ENCODE measurements at places on chromosomes 6 and 20.

GRCh38 chr6:105014954-105015353, 58.0 kb downstream of the LIN28B start:
- no peak for DNase-seq

DNA sequence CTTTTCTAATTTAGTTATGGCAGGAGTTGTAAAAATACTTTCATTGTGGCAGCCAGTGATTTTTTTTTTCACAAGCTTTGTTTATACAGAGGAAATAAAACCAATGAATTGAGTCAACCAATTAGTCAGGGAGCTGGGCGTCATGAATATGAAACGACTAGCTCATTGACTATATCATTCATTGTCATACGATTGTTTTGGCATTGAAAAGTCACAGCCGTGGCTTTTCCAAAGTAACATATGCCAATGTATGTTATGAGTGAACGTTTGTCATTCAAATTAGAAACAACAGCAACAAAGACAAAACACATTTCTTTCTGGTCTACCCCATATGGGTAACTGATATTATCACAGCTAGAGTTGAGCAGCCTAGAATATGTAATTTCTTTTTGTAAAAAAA, 810.6 kb downstream of the EPHA7 start:
- no peak for DNase-seq

DNA sequence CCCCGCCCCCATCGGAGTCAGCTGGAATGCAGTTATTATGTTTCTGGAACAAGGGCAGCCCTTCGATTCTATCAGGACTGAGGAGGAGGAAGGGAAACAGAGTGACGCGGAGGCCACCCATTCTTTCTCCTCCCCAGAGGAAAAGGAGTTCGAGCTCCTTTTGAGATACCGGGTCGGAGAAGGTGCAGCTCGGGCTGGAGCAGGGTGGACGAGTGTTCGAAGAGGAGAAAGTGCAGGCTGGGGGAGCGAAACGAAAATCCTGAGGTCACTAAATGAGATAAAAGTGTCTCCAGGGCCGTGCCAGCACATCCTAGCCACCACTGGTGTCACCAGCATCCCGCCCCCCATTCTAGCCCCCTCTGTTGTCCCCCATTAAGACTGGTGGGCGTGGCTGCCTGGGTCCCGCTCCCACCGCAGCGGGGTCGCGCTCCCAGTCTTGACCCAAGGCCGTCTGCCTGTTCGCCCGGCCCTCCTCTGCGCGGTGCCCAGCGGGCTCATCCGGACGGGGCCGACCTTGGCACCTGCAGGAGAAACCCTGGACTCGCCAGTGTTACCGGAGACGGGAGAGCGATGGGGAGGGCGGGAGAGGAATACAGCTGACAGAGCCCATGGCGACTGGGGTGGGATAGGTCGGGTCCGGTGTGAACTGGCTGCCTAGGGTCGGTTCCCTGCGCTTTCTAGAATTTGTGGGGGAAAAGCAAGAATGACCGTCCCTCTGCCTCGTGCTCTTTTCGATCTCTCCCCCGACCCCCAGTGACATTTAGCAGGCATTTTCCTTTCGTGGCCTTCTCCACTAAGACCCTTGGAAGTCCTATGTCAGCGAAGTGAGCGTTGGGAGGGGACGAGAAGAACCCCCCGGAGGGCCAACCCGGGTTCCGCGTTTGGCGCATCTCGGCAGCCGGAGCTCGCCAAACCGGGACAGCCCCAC, 16.2 kb downstream of the FOXA2 start:
- DNase-seq: no peak

DNA sequence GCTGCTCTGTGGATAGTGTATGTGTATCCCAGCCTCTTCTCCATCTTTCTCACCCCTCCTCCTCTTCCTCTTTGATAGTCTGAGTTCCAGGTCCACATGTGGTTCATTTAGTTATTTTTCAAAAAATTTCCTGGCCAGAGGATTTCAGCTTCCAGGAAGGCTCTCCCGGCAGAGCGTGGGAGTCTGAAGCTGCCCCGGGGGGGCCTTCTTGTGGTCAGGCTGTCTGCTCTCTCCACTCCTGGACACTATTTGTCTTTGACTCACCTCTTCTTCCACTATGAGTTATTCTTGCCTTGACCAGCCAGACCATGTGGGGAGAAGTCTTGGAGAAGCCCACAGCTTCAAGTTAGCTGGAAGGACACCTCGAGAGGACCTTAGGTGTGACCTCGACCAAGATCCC, 258.8 kb downstream of the CDC5L start:
- no peak for DNase-seq

DNA sequence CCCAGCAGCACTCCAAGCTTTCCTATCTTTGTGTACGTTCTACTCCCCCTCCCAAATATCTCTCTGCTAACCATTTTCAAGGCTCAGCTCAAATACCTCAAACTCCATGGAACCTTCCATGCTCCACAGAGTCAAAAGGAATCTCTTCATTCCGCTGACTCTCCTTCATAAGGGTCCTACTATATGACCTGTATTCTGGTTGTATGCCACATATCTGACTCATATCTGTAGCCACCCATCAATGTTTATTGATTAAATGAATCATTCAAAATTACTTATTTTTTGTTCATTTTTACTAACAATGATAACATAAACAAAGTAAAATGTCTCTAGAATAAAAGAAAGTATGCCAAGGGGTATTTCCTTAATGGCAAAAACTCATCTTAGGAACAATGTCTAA, 123.2 kb downstream of the ARHGAP18 start:
- DNase-seq: no peak

DNA sequence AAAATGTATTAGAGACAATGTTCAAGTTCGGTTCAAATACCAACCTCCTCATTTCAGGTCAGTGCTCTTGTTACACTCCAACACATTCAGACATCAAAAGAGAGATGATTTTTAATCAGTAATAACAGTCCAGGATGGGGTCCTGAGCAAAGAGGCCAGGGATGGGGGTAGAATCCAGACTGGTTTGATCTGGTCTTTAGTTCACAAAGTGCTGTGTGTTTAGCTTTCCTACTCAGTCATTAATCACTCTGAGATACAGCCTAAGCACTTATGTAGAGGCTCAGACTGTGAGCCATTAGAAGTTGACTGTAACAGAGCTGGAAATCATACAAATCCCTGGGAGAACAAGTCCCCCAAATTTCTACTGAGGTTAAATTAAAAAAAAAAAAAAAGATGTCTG, 241.6 kb downstream of the PTPRK start:
- DNase-seq: no peak

DNA sequence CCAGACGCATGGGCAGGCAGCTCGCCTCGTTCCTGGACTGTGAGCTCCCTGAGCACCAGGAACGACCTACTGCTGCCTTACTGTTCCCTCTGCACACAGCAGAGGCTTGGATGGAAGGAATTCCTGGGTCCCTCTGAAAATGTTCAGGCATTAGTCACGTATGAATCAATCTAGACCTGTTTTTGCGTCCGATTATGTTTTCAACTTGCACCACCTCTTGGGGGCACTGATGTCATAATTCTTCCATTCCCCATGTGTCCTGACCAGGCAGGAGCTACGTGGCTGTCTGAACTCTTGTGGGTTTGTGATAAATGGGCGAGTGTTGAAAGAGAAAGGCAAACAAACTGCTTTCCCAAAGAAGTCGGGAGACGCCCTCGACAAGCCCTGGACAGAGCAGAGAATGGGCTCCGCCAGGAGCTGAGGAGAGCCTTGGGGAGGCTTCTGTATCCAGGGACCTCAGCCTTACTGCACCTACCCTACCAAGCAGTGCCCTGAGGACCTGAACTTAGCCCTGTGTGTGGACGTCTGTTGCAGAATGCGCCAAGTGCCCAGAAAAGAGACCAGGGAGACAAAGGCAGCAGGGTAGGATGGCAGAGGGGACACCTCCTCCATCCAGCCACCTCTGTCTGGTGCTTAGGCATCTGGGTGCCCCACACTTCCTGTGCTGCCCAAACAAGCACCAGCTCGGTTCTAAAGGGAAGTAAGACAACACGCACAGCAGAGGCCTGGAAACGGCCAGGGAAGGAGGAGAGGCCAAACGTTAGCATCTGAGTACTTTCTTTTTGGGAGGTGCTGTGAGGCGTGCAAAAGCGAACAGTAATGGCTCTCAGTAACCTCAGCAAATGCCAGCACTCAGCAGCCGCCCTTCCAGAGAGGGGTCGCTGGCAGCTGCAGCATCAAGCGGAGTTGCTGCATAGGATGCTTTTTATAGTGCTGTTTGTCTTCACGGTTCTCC, 124.2 kb downstream of the LY86 start:
- no peak for DNase-seq

- DNase-seq: no peak
These were observed 139.2 kb upstream of the SASH1 start for GRCh38 chr6:148203281-148203925.

DNA sequence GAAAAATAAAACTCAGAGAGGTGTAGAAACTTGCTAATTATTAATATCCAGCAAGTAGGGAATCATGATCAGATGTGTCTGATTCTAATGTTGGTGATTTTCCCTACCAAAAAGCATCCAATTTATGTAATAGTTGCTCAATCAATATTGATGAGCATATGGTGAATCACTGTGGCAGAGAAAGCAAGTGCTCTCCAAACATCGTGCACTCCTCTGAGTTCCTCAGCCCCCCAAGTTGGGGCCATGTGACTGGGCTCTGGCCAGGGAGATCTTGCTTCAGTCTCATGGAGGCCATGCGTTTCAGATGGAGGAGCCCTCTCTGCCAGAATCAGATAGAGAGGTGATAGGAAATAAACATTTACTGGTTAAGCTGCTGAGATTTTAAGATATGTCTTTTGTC, 133.2 kb upstream of the LY86 start:
- DNase-seq: no peak

- no peak for DNase-seq
These were observed 88.5 kb downstream of the POPDC3 start for GRCh38 chr6:105091140-105091829.

GRCh38 chr20:10282979-10283456, 64.4 kb downstream of the SNAP25 start:
- DNase-seq: no peak

- DNase-seq: no peak
These were observed 124.6 kb downstream of the SLC23A2 start for GRCh38 chr20:4876731-4877130.

DNA sequence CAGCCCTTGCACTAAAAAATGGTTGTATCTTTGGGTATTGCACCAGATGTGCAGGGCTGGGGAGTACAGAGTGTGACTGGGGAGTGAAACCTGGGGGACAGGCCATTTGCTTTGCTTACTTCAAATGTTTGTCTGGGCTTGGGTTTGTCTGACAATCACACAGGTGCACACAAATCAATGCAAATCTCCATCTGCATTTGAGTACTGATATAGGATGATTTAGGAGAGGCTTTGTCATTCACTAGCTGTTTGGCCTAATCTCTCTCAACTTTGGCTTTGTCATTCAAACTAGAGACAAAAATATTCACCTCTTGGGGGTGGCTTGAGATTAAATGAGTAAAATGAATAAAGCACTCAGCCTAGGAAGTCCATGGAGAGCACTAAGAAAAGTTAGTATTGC, 3.8 kb downstream of the GUCA1A start:
- no peak for DNase-seq

DNA sequence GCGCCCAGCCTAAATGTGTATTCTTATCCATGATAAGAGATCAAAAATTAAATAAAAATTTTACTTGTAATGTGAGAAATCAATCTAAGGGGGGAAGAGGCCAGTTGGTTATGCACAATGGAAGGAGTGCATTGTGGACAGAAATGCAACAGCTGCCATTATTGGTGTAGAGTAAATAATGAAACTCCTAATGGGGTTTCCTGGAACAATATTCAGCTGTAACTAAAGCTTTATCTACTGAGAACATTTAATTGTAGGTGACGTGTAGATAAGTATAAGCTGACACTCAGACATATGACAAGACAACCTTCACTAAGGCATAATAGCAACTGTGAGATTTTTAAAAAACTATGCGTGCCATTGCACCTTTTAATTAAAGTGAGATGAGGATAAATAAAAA, 71.4 kb downstream of the CEP57L1 start:
- no peak for DNase-seq

GRCh38 chr6:75419416-75419815, 74.2 kb downstream of the FILIP1 start:
- DNase-seq: no peak

GRCh38 chr6:36110863-36111262, 19.4 kb upstream of the MAPK13 start:
- no peak for DNase-seq

DNA sequence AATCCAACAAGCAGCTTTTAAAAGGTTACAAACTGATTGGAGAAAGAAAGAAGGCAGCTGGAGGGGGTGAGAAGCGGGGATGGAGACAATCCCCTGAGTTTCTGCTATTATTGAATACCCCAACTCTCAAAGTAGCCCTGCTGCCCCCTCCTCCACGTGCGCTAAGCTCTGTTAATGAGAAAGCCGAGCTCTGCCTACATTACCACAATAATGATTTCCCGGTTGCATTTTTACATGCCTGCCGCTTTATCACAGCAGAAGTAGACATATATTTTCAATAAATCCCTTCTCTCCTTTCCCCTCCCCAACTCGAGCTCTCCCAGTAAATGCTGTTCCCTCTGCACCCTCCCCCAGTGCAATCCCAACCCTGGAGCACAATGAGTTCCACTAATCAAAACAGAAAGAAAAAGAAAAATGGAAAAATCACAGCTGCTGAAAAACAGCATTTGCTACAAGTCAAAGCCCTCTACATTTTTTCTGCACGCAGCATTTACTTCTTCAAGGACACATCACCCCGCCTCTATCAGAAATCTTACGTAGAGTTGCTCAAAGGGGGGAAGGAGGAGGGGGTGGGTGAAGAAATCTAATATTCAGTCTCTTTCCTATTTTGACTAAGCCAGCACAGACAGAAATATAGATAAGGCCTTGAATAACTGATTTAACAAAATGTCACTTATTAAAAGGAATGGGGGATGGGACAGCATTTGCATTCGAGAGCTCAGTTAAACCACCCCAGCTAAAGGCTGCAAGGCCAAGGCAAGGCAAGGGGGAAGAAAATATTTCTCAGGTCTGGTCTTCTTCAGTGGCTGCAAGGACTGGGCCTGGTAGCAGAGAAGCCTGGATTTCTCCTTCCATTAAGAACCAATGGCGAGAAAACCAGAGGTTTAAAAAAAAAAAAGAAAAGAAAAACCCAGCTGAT, 10.7 kb downstream of the TRERF1 start:
- DNase-seq: no peak

DNA sequence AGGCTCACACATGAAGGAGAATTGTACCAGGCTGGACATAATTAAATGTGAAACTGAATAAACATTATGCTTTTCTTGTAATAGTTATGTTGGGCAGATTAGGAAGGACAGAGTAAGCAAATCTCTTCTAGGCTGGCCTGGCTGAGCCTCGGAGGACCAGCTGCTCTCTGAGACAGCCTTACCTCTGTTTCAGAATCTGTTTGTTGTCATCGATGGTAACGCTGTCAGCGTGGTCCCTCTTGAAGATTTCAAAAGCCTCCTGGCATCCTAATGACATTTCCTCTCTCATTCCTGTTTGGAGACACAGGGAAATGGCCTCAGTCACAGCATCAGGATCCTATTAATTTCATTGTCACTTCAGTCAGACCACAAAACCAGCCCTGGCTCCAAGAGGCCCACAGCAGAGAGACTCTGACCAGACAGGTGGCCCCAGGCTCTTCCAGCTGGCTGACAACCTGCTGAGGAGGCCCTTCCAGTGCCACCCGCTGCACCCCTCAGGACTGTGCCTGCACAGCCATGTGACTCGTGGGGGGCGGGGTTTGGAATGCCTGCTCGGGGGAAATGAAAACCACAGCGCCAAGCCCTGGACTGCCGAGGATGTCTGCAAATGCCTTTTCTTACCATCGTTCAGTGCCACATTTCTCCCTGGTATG, 108.5 kb upstream of the KCNK16 start:
- DNase-seq: no peak

- DNase-seq: no peak
These were observed 72.3 kb downstream of the OR2B2 start for GRCh38 chr6:27839626-27840475.
